ENCODE measurements at places on chromosomes 3 and 15.

- H3K27ac ChIP-seq: peak overlapping the region; percentile 70
- DNase-seq: peak; percentile 92
- peaks cover 20% of the 10 kb centered on the region for H3K4me1 ChIP-seq
- H3K4me3 ChIP-seq: no peak overlapping the region
- no peaks in the 10 kb centered on the region for H3K36me3 ChIP-seq
Observed at GRCh38 chr3:72892081-72892775, 4.4 kb downstream of the GXYLT2 start.

DNA sequence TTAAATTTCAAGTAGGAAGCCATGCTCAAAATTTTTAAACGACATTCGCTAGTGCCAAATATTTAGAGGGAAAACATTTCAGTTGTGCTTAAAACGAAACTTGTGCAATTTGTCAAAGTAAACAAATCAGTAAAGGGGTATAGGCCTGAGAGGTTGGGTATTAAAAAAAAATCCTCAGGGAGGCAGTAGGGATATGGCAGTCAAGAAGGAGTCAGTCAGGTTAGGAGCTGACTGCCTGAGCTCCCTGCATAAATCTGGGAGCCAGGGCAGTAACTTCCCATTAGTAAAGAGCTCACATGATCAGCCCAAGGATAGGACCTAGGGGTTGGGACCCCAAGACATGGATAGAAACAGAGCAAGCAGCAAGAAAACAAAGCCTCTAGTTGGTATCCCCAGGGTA is 120.7 kb upstream of the STAC start:
- no peaks in the 10 kb centered on the region for H3K4me1 ChIP-seq
- H3K27ac ChIP-seq: no peak overlapping the region
- no peaks in the 10 kb centered on the region for H3K27me3 ChIP-seq
- H3K4me3 ChIP-seq: no peak overlapping the region
- H3K36me3 ChIP-seq: no peaks in the 10 kb centered on the region

DNA sequence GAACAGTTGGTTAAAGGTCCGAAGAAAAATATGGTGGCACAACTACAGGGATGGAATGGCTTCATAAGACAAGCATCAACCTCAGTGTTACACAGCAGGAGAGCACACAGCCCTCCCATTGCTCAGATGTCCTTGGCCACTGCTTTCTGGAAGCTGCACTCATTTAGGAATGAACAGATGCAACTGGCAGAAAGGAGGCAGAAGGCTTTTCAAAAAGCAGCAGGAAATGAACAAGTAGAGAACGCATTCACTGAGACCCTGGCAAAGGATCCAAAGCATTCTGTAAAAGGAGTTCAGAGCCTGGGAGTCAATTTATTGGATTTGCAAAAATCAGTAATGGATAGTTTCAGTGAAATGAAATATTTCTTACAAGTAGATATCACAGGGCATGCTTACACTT is 101.1 kb downstream of the PDZRN3 start:
- H3K4me3 ChIP-seq: no peak overlapping the region
- no peaks in the 10 kb centered on the region for H3K36me3 ChIP-seq

DNA sequence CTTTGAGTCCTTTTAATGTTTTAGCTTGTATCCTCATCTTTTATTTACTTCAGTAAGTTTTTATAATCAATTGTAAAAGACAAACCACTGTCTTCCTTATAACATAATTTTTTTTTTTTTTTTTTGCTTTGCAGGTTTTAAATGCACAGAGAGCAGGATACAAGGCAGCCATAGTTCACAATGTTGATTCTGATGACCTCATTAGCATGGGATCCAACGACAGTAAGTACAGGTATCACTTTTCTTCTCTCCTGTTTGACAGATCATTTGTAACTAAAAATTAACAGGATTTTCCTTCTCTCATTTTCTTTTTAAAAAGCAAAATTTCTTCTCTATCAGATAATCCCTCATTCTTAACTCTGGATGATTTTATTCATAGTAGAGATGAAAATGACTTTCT is 75.4 kb downstream of the PFN2 start:
- no peaks in the 10 kb centered on the region for H3K4me1 ChIP-seq
- H3K27me3 ChIP-seq: no peaks in the 10 kb centered on the region
- H3K27ac ChIP-seq: no peak overlapping the region
- no peak for DNase-seq
